ENCODE measurements at places on chromosomes 7 and 10.
A peak's percentile ranks its signal among the peaks of the same experiment; 100 is the strongest.

- no peak for DNase-seq
Measured at GRCh38 chr7:90968871-90969270, 295.4 kb upstream of the FZD1 start.

GRCh38 chr10:32887481-32887880 is 70.5 kb downstream of the ITGB1 start:
- DNase-seq: no peak

GRCh38 chr7:94130716-94131115 is 126.6 kb upstream of the BET1 start:
- no peak for DNase-seq

DNA sequence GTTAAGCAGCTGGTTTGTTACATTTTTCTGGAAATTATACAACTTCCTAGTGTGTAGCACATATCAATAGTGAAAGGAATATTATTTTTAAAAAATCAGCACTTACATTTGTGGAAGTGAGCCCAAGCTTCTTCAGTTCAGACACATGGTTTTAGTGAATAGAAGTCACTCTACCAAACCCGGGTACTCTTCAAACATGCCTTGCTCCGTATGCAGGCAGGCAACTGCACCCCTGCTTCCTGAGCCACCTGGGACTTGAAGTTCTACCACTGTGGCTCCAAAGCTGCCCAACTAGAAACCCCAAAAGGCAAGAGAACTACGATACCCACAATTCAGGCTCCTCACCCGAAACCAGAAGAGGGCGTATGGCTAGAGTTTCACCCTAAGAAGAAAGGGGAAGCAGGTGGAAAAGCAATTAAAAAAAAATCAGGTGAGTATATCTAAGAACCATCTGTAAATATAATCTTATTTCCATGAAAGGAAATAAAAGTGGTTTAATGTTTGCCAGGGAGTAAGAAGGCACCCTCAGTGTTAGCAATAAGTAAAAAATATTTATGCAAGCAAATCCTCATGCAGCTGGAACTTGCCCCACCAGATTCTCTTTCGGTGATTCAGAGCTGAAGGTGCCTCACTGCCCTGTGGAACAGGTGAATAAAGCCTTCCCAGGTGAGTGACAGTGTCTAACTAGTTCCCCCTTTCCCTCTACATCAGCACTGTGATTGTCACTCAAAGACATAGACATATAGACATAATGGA is at the start of gene MACC1:
TSS of gene MACC1 (minus strand) at position 192 of the 756 bp plus-strand sequence. CDS start 55,522 bp downstream, outside the sequence.
- DNase-seq: peak; percentile 62

All from NCI-H1092 treated with DMSO at 0.1 percent for 48 hours (cell line).